GM12878 (cell line): ENCODE measurements at places on chromosomes 3 and 15. TPM values are rescaled to one million over a fixed set of nuclear protein-coding genes. Genes with fewer than 3 reads are reported as not detected.

- DNase-seq = no peak
These were observed 227.4 kb downstream of the THSD4 start for GRCh38 chr15:71342658-71343057.

DNA sequence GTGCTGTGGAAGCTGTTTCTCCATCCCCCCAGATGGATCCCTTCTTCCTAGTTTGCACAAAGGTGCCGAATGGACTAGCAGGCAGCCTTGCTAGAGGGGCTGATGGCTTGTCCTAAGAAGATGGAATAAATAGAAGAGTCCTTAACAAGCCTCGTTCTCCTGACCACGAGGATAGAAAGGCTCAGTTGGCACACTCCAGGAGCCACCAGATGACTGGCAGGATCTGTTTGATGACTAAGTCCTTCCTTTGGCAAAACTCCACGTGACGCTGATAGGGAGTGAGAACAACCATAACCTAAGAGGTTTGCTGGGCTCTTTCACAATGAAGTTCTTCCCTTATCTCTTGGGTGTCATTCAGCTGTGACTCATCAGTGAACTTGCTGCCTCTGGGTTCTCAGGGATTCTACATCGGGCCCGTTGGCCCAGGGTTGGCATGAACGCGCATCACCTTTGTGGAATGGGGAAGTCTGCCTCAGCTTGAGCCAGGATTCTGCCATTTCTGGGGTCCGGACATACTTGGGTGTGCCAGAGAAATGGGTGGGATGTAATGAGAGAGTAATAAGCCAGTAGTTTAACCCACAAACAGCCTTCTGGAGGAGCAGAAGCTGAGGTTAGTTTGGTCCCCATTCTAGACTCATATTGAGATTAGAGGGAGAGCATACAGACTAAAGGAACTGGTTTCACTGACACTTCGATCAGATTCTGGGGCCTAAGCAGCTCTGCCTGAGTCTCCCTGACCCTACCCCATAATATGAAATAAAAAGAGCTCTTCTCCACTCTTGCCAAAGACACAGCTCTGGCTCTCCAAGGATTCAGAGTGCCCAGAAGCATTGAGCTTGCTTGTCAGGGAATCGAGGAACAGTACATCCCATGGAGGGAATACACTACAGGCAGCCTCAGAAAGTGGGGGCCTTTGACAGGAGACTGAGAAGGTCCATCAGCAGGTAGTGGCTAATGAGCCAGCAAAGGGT is 2.0 kb upstream of the MELTF start:
- no peak for DNase-seq

- no peak for DNase-seq
These were observed 44.4 kb upstream of the GK5 start for GRCh38 chr3:142269767-142270166.

GRCh38 chr3:153061938-153062528 is 100.0 kb upstream of the RAP2B start:
- DNase-seq = no peak

GRCh38 chr15:99671926-99672635 is 61.2 kb downstream of the LYSMD4 start:
- no peak for DNase-seq

- no peak for DNase-seq
These were observed 2.2 kb downstream of the NEO1 start for GRCh38 chr15:73054417-73054953.

CNTN3 gene
- total RNA-seq = not detected in 2 replicates

P2RY1 gene
- total RNA-seq = 3.1 and 3.3 TPM in 2 replicates

GNB5 gene
- 16.8 and 16.9 TPM in 2 replicates for total RNA-seq

HTR3E gene
- not detected in 2 replicates for total RNA-seq

FBXW12 gene
- total RNA-seq = 0.15 TPM in 1 of 2 replicates, not detected in the other

ZIC1 gene
- total RNA-seq = not detected in 2 replicates

ZNF80 gene
- total RNA-seq = not detected in 2 replicates

SYNPR gene
- not detected in 2 replicates for total RNA-seq
